ENCODE measurements at places on chromosomes 3 and 15.
A peak's percentile ranks its signal among the peaks of the same experiment; 100 is the strongest.

GRCh38 chr15:86591994-86592735 is 512.5 kb downstream of the AGBL1 start:
- DNase-seq = no peak

DNA sequence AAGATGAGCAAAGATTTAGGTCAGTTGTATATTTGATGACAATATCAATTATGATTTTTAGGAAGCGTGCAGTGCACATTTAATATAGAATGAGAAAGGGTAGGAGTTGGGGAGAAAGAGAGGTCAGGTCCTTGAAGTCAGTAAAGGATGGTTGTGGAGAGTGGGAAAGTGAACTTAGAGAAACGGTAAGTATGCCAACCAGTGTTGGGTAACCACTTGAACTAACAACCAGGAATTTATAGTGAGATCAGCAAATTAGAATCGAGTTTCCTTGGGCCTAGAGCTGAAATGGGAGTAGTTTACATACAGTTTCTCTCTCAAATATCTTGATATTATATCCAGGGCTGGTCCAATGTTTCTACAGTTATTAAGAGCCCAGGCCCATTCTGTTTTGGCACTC is 188.5 kb upstream of the RBMS3 start:
- DNase-seq = no peak

GRCh38 chr3:46659285-46659684 is 34.2 kb downstream of the ALS2CL start:
- no peak for DNase-seq

DNA sequence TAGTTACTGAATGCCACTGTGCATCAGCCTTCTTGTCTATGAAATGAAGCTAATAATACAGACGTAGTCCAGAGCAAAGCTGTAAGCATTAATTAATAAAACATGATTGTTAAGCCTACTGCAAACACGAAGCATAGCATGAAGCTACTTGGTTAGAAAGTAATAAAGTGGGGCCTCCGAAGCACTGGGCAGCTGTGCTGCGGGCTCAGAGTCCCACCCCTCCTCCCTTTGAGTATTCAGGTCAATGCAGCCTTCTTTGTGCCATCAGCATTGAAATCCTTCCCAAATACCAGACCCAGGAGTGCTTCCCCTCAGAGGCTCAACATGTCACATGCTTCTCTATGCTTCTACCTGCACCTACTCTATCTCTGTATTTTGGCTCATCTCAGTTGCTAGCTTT is 1112.6 kb downstream of the IGSF11 start:
- no peak for DNase-seq

DNA sequence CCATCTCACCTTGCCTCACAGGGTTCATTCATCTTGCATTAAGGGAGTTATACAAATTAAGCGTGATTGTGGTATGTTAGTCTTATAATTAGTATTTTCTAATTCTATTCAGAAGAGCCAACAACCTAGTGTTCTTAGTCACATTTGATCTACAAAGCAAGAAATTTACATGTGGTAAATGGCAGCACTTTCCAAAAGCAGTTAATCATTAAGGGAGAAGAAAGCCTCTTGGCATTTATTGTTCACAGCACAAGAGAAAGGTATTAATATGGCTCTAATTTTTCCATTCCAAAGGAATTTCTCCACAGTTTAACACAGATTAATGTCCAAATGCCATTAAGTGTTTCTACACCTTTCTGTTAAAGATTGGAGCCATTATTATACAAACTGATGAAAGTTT is 1077.1 kb downstream of the ZPLD1 start:
- no peak for DNase-seq

- peak; percentile 85 for DNase-seq
Observed at GRCh38 chr3:9916734-9917680, at the start of gene IL17RC. IL17RC (plus strand) TSS chr3:9917098; CDS start chr3:9917316, 218 bp downstream.

GRCh38 chr3:185796431-185797107 is 28.3 kb downstream of the IGF2BP2 start:
- peak; percentile 43 for DNase-seq

- peak; percentile 0 for DNase-seq
Observed at GRCh38 chr3:63523100-63523499, 129.4 kb upstream of the SNTN start.

GRCh38 chr3:170470063-170471016 is 51.7 kb downstream of the CLDN11 start:
- DNase-seq = no peak

- DNase-seq = no peak
Observed at GRCh38 chr15:69377216-69377970, 36.8 kb upstream of the KIF23 start.
